ENCODE measurements at places on chromosomes 5 and 9.

DNA sequence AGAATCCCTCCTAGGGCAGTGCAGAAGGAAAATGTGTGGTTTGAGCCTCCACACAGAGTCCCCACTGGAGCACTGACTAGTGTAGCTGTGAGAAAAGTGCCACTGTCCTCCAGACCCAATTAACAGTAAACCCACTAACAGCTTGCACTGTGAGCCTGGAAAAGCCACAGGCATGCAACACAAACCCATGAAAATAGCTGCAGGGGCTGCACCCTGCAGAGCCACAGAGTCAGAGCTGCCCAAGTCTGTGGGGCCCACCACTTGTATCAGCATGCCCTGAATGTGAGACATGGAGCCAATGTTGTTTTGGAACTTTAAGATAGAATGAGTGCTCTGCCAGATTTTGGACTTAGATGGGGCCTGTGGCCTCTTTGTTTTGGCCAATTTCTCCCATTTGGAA, 119.8 kb upstream of the CDH9 start:
- no peak for DNase-seq

DNA sequence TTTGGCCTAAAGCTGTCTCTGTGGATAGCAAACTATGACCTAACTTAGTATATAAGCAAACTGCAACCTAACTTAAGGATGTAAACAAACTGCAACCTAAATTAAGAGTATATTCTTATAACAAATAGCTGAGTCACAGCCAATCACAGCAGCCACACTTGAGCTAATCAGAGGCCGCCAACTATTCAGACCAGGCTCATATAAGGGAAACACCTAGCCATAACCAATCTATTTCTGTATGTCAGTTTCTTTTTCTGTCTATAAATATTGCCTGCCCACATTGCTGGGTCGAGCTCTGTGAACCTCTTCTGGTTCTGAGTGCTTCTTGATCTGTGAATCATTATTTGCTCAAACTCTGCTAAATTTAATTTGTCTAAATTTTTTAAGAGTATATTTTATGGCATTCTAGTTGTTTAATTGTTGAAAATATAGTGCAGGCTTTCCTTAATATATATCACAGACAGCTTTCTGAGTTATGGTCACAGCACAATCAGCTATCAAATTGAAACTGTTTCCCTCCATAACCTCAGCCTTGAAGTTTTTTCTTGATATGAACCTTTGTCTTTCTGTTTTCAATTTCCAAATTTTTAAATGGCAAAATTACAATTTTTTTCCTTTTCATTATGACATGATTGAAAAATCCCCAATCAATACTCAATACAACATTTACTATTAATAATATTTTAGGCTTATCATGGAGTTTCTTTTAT, 327.1 kb upstream of the NUDT12 start:
- DNase-seq = no peak

GRCh38 chr9:119357336-119358096, 11.7 kb downstream of the BRINP1 start:
- DNase-seq = no peak

DNA sequence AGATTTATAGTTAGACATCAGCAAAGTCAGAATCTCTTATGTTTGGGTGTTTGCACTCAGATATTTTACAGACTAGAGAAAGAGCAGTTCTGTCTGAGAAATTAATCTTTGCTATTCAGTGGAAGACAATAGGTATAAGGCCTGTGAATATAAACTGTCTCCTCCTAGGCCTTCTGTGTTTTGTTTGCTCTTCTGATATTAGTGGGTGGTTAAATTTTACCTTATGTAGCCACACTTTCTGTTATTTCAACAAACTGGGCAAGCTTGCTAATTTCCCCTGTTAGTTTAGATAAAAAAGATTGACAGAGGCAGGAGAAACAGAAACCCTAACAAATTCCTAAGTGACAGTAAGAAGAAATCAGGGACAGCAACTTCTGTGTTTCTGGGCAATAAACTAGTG, 141.6 kb downstream of the ARHGAP26 start:
- no peak for DNase-seq

DNA sequence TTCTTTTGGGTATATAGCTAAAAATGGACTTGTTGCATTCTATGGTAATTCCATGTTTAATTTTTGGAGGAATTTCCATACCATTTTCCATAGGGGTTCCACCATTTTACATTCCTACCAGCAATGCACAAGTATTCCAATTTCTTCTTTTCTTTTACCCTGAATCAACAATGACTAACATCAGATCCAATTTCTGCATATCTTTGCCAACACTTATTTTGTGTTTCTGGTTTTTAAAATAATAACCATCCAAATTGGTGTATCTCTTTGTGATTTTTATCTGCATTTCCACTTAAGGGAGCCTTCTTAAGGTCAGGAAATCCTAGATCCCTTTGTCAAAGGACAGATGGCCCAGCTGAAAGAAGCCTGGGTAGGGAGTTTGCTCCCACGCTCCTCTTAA, 29.5 kb upstream of the SMU1 start:
- no peak for DNase-seq

GRCh38 chr9:98892288-98892687, 51.4 kb upstream of the COL15A1 start:
- DNase-seq = no peak

DNA sequence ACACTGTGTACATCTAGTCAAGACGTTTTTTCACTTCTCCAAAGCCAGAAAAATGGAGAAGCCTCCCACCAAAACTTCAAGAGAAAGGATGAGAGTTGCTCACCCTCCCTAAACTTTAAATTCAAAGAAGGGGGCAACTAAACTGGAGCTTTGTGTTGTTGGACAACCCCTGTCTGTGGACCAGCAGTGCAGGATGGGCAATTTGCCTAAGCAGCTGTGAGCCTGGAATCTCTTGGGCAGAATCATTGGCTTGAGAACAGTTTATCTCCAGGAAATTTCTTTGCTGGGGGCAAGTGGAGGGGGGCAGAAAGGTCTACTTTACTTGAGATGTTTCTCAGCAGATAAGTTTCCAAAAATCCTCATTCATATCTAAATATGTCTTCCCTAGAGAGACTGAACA, 151.8 kb downstream of the MUSK start:
- no peak for DNase-seq

DNA sequence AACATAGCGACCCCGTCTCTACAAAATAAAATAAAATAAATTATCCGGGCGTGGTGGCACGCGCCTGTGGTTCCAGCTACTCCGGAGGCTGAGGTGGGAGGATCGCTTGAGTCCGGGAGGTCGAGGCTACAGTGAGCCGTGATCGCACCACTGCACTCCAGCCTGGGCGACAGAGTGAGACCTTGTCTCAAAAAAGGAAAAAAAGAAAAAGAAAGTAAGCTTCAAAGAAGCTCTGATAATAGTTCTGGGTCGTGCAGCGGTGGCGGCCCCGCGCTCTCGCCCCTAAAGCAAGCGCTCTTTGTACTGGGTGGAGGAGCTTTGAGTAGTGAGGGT, 6.8 kb downstream of the TLX3 start:
- no peak for DNase-seq

- DNase-seq = no peak
Measured at GRCh38 chr5:142542906-142543305, 143.0 kb downstream of the FGF1 start.

DNA sequence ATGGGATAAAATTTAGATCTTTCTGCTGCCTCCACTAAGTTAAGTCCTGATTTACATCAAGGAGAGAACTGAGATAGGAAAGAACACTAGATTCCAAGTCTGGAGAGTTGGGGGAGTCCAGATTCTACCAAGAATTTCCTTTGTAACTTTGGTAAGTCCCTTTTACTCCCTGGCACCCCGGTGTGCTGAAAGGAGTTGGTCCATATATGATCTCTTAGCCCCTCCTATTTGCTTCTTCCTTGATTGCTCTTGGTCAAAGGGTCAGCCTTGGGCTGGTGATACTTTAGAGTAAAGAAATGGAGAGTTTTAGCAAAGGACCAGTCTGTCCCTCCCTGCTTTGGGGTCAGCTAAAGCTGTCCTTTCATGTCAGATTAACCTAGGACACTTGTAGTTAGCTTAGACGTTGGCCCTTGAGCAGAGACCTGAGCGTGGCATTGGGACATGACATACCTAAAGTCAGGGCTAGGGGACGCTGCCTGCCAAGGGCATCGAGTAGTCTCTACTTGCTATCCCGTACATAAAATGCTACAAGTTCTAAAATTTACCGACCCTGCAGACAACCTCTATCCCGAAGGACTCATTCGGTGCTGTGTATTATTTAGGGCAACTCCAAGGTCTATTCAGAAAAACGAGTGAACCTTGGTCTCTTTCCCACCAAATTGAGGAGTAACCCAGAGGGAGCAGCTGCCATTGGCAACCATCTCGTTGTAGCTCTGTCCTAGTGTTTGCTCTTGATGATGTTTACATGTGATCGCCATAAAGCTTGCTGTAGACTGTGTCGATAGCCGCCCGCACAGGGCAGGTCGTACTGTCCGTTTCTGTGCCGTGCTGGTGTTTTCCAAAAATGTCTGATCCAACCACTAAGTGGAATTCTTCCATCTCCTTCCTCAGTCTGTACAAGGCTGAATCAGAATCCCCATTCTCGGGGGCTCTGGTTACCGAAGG, 94.4 kb downstream of the PDE6A start:
- no peak for DNase-seq

GRCh38 chr5:33339413-33339812, 101.4 kb upstream of the TARS1 start:
- DNase-seq = no peak

DNA sequence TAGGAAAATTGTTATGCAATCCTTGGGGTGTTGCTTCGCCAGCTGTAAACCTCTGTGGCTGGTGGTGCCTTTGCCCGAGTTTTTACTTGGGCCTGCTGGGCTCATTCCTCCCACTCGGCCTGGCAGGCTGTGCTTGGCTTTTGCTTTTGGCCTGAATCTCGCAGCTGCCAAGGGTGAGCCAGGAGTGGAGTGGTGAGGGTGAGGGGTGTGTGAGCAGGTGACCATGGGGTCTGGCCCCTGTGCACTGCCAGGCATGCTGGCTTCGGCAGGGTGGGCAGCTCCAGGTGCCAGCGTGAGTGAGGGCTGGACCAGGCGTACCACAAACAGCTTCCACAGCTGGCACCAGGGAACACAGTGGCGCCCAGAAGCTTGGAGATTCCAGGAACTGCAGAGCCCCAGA, 12.6 kb upstream of the DHFR start:
- DNase-seq = no peak

DNA sequence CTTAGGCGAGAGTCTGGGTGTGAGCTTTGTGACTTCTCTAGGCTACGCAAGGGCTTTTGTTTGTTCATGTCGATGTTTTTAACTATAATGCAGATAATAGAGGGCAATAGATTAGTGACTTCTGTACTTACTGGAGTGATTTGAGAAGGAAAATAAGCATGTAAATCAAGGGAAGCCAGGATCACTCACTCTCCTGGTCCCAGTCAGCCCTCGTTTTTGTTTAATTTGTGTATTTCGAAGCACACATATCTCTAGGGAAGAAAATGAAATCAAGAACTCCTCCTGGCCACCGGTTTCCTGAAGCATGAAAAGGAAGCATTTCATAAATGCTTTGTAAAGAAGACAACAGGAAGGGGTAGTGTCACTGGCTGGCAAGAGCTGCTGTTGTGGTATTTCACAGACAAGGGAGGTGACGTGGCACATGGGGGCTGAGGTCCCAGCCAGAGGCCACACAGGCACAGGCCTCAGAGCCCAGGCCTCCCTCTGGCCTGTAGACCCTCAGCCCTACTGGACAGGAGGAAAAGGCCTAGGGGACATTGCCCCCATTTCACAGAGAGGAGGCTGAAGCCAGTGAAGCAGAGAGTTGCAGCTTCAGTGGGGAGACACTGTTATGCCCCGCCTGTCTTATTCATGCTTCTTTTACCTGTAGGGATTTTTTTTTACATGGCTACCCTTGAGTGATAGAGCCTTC, 34.1 kb downstream of the IRF1 start:
- no peak for DNase-seq

- no peak for DNase-seq
Measured at GRCh38 chr5:38373743-38374142, 115.4 kb downstream of the EGFLAM start.

DNA sequence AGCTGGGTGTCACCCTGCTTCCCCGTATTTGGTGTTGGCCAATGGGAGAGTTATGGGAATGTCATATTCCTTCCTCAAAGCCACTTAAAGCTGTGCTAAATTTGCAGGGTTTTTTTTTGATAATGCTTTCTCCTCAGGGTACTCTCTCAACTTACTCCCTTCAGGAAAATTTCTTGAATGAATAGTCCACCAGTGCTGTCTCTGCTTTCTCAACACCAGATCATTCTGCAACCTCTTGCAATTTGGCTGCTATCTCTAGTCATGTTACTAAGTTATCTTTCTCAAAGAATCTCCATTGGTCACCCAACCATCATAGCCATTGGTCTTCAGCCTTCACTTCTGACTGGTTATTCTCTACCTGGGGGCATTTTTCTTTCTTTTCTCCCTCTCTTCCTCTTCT, 13.4 kb upstream of the TNFAIP8 start:
- no peak for DNase-seq

DNA sequence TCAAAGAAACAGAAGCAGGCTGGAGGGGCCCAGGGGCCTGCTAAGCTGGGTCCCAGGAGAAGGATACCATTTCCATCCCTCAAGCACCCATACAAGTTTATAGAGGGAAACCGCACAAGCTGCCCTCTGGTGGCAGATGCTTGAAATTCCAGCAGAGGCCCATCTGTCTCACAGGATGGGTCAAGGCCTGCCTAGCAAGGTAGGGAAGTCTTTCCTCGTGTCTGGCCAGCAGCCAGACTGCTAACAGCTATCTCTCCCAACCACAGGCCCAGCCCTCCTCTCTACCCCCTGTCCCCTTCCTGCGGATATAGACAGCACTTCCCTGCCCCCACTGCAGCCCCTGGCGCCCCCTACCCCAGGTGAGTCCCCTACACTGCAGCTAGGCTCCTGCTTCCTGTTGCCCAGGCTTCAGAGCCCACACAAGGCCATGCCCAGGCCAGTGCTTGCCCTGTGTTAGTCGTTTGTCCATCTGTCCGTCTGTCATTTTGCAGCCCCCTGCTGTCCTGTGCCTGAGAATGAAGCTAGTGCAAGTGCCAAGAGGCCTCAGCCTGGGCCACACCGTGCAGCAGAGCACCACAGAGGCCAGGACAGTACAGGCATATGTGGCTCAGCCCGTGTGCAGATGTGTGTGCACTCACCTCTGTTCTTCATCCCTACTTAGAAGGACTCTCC, 26.2 kb downstream of the TCF7 start:
- DNase-seq = no peak

GRCh38 chr9:96088510-96088909, 213.0 kb downstream of the ERCC6L2 start:
- no peak for DNase-seq

GRCh38 chr5:79759436-79759835, 69.8 kb downstream of the CMYA5 start:
- DNase-seq = no peak

GRCh38 chr5:173920024-173920753, 32.0 kb downstream of the CPEB4 start:
- no peak for DNase-seq

GRCh38 chr9:108469654-108470053, 386.1 kb downstream of the ACTL7B start:
- no peak for DNase-seq
